ENCODE measurements at places on chromosomes 4 and X.
A peak's percentile ranks its signal among the peaks of the same experiment; 100 is the strongest.

DNA sequence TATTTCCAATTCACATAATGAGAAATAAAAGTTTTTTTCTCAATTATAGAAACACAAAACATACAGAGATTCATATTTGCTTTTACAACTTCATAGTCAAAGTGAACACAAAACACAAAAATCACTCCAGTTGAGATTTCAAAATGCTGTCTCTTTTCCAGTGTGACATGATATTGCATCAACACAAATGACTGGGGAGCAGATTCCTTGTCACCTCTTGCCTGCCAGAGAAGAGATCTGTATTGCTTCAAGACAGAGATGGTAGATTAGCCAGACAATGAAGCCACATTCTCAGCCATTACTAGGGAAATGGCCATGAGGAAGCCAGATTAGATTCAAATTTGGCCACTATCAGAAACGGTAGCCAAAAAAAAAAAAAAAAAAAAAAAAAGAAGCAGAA is 2313.1 kb upstream of the AGA start:
- DNase-seq: no peak

DNA sequence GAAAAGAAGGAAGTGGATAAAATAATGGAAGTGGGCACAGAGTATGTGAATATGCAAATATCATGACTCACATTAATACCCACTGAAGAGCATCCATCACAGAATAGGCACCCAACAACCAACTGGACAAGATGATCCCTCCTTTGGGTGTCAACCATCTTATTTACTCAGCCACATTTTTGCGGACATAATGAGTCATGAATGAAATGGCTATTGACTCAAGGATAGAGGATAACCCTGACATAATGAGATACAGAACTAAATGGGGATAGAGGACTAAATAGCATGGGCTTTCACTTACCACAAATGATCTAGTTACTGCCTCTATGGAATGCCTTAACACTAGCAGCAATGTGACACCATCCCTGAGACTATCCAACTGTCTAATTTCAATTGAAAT is 224.7 kb downstream of the ANTXR2 start:
- DNase-seq: no peak

GRCh38 chr4:95417531-95417930 is 131.2 kb downstream of the UNC5C start:
- no peak for DNase-seq

DNA sequence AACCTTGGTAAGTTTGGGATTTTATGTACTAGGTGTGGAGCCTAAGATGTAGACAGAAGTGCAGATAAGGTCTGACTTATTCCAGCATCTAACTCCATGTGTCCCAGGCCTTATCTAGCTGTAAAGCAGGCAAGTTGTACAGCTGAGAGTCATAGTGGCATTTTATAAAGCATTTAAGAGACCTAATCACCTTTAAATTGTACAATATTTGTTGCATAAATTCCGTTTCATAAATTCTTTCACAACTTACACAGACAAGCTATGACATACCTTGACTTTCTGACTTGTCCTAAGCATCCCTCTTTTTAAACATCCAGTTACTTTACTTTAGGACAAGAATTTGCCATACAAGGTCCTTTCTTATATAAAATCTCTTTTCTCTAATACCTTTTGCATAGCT is 11.0 kb downstream of the SYAP1 start:
- DNase-seq: no peak

GRCh38 chrX:84335121-84335520 is 147.1 kb upstream of the RPS6KA6 start:
- no peak for DNase-seq

DNA sequence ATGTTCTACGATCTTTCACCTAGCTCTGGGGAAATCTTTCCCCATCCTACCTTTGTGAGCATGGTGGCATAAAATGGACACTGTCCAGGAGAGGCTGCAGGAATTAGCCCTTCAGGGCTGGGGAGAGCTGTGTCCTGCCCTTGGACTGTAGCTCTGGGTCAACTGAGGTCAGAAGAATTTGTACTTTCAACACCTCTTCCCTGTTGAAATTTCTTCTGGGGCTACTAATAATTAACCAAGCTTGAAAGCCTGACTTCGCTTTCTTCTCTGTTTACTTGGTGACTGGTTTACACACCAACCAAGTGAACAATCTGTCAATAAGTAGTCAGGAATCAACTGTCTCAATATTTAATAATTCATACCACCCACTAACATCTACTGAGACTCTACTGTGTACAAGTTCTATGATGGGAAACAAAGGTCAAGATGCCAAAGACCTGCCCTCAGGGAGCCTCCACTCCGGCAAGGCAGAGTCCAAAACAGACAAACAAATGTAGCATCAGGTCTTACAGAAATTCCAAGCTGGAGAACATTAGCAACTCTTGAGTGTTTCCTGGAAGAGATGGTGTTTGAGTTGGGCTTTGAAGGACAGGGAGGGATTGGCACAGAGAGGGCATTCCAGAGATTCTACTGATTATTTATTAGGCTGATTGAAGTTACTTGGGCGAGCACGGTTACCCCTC is 113.1 kb downstream of the ENPP6 start:
- no peak for DNase-seq

DNA sequence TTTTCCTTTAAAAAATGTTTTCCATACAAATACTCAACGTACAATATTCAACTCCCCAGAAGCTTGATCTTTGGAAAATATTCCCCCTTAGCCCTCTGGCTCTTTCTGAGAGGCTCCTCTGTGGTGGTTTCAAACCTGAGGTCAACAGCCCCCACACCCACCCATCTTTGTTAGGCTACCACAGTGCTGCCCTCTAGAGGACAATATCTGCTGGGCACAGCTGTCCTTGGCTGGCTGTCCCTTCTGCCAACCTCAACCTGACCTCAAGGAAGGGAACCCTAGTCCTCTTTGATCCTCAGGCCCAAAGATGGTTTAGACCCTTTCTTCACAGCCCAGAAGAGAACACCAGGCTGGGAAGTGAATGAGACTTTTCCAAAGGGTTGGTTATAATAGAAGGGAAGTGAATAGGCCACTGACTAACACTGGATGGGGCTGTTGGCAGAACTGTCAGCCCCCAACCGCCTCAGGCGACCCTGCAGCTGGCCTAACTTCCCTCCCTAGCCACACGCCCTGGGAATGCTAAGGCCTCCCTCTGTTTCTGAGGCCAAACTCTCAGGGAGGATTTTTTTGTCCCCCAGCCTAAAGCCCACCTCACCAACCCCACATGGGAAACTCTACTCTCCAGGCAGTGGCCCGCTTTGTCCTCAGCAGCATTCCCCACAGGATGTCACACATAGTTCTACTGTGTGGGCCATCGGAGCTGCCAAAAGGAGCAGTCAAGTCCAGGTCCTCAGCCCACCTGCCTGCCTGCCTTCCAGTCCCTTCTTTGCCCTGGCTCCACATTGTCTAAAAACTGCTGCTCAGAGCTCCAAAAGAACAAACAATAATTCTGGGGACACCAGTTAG is 34.3 kb downstream of the NYX start:
- DNase-seq: peak; percentile 5

- DNase-seq: no peak
Measured at GRCh38 chrX:23494741-23495140, 160.1 kb downstream of the PTCHD1 start.

DNA sequence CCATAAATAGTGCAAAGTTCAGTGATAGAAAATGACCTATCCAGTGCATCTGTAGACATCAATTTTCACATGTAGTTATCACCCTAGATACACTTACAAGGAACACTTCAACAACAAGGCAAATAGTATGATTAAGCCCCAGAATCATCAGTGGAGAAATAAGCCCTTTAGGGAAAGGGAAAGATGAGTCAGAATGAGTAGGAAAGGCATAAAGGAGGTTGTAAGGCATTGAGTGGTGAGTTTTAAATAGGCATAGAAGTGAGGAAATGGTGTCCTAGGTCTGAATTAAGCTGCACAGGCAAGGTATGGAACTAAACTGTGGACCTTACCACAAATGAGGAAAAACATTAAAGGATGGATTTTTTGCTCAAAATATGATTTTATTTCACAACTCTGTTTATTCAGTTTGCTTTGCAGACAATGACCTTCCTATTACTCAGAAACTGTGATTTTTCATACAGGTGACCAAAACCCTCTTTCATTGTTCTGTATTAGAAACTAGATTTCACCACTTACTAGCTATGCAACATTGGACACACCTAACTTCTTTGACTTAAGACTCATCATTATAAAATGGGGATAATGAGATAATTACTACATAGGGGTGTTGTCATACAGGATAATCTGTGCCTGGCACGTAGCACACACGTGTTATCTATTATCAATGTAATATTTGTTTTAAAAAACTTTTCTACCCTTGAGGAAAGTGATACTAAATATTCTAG is 57.0 kb upstream of the MAP9 start:
- DNase-seq: no peak

DNA sequence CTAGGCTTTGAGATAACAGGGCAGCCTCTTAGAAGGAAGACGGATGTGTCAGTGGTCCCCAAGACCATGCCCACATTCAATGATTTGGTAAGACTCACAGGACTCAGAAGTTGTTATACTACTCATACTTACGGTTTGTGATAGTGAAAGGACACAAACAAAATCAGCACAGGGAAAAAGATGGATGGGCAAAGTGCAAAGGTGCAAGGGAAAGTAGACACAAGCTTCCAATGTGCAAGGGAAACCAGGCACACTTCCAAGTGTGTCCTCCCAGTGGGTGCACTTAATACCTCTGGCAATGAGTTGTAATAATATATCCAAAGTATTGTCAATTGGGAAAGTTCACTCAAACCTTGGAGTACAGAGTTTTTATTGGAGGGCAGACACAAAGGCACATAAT is 53.8 kb upstream of the VCX start:
- no peak for DNase-seq

DNA sequence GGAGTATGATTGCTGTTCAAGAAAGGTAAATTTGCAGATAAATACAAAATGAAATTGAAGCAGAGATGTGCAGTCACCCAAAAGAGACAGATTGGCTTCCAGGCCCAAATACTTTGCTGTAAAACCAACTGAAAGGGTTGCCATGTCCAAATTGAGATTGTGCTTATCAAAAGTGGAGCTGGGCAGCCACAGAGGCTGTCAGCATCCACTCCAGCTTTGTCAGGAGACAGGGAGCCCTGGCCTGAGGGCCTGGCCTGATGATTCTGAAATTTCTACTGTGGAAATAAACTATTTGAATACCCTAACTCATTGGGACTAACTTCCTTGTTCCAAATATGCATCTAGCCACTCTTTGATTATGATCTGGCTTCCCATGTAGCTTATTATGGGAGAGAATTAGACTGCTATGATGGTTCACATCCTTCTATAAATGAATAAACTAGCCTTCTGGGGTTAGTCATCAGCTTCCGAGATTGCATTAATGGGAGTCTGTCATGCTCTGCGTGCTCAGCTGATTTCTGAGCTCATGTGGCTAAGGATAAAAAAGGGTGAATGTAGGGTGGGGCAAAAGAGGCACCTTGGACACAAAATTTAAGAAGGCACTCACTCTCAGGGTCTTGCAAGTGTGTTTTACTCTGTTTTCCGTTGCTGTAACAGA is 48.2 kb downstream of the SLC34A2 start:
- DNase-seq: no peak

GRCh38 chrX:131288738-131289511 is at the start of gene IGSF1:
Gene IGSF1, minus strand, starts transcription at chrX:131289306. Its CDS starts 2,632 bp downstream, at chrX:131286674.
- no peak for DNase-seq

DNA sequence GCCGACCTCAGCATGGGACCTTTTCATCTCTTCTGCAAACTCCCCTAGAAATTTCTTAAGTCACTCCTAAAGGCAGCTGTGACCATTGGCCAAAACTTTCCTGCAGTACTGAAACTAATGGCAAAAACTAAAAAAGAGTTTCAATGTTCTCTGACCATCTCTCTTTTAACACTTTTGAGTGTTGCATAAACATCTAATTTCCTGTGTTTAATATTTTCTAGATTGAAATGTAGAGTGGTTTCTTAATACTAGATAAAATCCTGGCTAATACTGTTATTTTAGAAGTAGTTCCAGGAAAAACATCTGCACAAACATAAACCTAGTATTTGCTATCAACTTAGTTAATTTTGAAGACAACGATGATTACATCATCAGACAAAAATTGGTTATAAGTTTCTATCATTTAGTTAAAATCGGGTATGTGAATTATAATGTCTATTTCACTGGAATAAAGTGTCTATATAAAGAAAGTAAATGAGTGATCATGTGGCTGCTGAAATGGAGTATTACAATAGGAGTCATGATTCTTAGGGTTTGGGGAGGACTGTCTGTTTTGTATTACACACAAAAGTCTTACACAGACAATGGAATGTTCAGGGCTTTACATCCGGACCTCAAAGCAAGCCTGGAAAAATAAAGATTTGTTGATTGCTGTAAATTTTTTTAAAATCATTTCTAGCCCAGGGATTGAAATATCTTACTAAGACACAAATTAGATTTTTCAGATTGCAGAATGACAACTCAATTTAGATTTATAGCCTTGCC is 1323.4 kb downstream of the C4orf33 start:
- DNase-seq: no peak

DNA sequence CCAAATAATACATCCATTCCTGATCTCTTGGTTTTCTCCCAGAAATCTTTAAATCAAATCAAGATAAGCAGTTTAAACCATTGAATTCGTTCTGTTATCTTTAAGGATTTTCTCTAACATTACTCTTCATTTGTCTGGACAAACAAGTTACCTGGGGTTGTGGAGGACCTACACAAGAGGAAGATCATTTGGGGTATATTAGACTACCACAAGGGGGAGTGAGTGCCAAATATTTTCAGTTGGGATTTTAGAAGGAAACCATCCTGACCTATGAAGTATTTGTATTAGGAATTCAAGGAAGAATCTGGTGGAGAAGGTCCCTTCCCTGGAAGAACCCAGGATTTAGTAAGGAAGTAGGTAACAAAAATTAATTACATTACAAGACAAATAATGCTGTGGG is 12.0 kb upstream of the DCHS2 start:
- DNase-seq: peak; percentile 19

DNA sequence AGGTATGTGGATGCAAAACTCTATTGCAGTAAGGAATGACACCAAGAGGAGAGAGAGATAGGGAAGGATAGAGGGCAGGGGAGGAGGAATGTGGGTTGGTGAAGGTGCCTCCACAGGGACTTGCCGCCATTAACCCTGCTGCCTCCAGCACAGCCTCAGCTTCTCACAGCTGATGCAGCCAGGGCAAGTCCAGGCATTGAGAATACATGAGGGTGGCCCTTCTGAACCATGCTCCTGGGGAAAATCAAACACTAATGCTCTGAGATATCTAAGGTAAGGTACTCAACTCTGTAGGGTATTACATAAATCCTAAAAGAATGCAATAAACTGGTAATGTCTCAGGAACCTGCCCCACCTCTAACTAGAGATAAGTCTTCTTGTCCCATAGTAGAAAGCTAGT is 28.7 kb downstream of the UGT2B7 start:
- DNase-seq: peak; percentile 4

- DNase-seq: no peak
Measured at GRCh38 chrX:48196745-48197201, at the start of gene SSX5. Gene SSX5, minus strand, starts transcription at chrX:48196795. Its CDS starts 1,437 bp downstream, at chrX:48195358.

- no peak for DNase-seq
Measured at GRCh38 chr4:156892805-156893204, 78.8 kb downstream of the PDGFC start.

- no peak for DNase-seq
Measured at GRCh38 chrX:94097868-94098267, 423.9 kb downstream of the FAM133A start.

- DNase-seq: no peak
Measured at GRCh38 chrX:13013363-13014110, 30.9 kb downstream of the FAM9C start.

- DNase-seq: no peak
Measured at GRCh38 chr4:165662341-165662740, 210.7 kb upstream of the TLL1 start.

GRCh38 chrX:109793191-109793590 is 60.1 kb upstream of the ACSL4 start:
- DNase-seq: no peak

- no peak for DNase-seq
Measured at GRCh38 chr4:72909461-72909860, 160.1 kb downstream of the COX18 start.
